ENCODE measurements at places on chromosomes 4 and X.
A peak's percentile ranks its signal among the peaks of the same experiment; 100 is the strongest.

- no peak for DNase-seq
Measured at GRCh38 chrX:109840585-109840984, 107.5 kb upstream of the ACSL4 start.

DNA sequence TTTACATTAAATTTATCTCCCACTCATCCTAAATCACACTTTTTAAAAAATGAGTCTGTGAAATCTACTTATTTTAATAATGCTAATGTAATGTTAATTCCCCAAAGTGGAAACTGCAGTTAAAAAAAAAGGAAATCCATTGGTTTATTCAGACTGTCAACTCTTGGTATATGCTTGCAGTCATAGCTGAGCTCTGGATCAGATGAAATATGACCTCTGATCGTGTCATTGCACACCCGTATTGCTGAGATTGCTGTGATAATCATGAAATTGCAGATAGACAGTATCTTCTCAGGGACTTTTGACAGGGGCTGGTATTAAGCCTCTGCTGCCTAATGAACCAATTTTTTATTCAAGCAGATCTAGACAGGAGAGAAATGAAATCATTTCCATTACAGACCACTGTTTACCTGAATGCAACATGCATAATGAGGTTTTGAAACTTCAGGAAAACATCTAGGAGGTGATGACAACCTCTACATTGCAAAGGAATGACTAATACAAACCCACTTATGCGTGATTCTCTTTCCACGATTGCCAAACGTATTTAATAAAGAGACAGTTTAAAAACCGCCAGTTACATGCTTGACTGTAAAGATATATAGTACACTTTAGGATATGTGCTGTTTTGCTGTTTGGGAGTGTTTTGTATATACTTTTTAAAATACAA, 138.3 kb upstream of the PUDP start:
- DNase-seq: no peak

- no peak for DNase-seq
Measured at GRCh38 chr4:142817442-142817841, 28.7 kb downstream of the INPP4B start.

GRCh38 chr4:96844858-96845490, 1005.1 kb downstream of the PDHA2 start:
- DNase-seq: no peak

- DNase-seq: peak; percentile 33
Measured at GRCh38 chrX:44873415-44874276, 658 bp downstream of the KDM6A start.

GRCh38 chr4:8362483-8362882, 78.0 kb downstream of the ACOX3 start:
- no peak for DNase-seq

DNA sequence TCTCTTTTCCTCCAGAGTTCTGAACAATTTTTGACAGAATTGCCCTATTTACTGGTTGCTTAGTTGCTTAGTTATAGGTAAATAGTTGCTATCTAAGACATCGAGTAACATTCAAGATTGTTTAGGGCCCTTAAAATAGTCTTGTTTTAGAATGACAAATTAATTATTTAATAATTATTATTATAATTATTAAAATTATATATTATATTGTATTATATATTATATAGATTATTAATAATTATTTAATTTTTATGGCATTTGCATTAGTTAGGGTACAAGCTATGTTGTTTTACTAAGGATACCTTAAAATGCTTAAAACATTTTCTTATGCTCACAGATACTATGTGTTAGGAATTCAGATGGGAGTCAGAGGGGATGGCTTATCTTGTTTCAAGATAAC, 59.2 kb downstream of the NPY1R start:
- DNase-seq: no peak

GRCh38 chrX:41655631-41656030, 33.1 kb upstream of the GPR34 start:
- no peak for DNase-seq

GRCh38 chr4:99879458-99879857, 14.8 kb downstream of the LAMTOR3 start:
- DNase-seq: no peak

- DNase-seq: no peak
Measured at GRCh38 chr4:159735281-159736207, 632.7 kb downstream of the RAPGEF2 start.

GRCh38 chr4:146450524-146450923, 71.2 kb downstream of the SLC10A7 start:
- DNase-seq: no peak

GRCh38 chr4:23835774-23836478, 53.9 kb downstream of the PPARGC1A start:
- DNase-seq: no peak
